ENCODE measurements at places on chromosomes 4 and X.

GRCh38 chr4:135098061-135098460 is 896.5 kb upstream of the PABPC4L start:
- DNase-seq = no peak

GRCh38 chr4:27318740-27319139 is 458.1 kb downstream of the STIM2 start:
- DNase-seq = peak; percentile 64

GRCh38 chr4:156971165-156971675 is 379 bp downstream of the PDGFC start:
- DNase-seq = no peak

DNA sequence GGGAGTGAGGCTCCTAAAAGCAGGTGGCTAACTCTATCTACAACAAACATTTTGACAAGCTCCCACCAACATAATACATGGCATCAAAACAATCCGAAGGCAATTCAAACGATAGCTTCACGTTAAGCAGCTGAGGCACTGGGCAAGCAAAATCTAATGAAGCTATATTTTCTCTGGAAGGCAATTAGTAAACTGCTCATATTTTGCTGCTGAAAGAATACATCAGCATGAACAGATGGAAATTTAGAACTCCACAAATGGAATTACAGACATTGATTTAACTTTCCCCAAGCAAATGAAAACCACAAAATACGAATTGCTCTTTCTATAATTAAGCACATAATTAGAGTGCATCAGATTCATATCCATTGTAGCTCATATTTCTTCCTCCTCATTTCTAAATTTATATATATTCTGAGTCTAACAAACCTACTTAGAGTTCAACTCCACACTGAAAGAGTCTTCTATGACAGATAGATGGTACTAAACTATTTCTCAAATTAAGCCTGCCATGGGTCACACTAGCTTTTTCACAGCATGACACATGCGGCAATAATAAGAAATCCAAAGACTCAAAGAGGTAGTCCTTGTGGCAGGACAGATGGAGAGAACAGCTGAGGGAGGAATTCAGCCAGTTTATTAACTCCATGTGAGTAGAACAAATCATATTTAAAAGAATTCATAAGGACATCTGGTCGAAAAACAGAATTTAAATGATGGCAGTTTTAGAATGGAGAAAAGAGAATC is 305.4 kb downstream of the MAPK10 start:
- DNase-seq = no peak

Data from HT1080 (cell line).